ENCODE measurements at places on chromosomes 7 and 10. TPM values are rescaled to one million over a fixed set of nuclear protein-coding genes. Genes with fewer than 3 reads are reported as not detected.

The VWA2 gene
- total RNA-seq, result not detected

The RSU1 gene
- total RNA-seq, result 80.0 TPM

The SNX10 gene
- total RNA-seq, result 21.3 TPM

The HOXA7 gene
- total RNA-seq, result not detected

The ZMIZ1 gene
- 36.5 TPM for total RNA-seq

The EVX1 gene
- not detected for total RNA-seq

The SLC25A28 gene
- total RNA-seq, result 73.0 TPM

The AS3MT gene
- not detected for total RNA-seq

The TFAM gene
- 33.8 TPM for total RNA-seq

The PEX1 gene
- 22.8 TPM for total RNA-seq

The PLEKHS1 gene
- total RNA-seq, result 0.14 TPM

The AKR1E2 gene
- total RNA-seq, result 0.56 TPM

The ASB10 gene
- not detected for total RNA-seq

The TAS2R5 gene
- total RNA-seq, result 1.3 TPM

The TACC2 gene
- total RNA-seq, result not detected

The ANXA8 gene
- not detected for total RNA-seq

The DYDC2 gene
- total RNA-seq, result not detected

The SGPL1 gene
- total RNA-seq, result 48.4 TPM

The DNAJC12 gene
- not detected for total RNA-seq

The CYP2C19 gene
- not detected for total RNA-seq

The FAM237B gene
- not detected for total RNA-seq

The ASL gene
- total RNA-seq, result 69.9 TPM

The EBF3 gene
- total RNA-seq, result not detected

The CADPS2 gene
- total RNA-seq, result not detected

The EPHA1 gene
- 1.0 TPM for total RNA-seq

The ANKRD61 gene
- total RNA-seq, result not detected

The TLX1 gene
- total RNA-seq, result not detected

The GIMAP7 gene
- 100 TPM for total RNA-seq

The CLCN1 gene
- total RNA-seq, result 0.16 TPM

The FAM24B gene
- total RNA-seq, result 12.6 TPM

The VAX1 gene
- total RNA-seq, result not detected

The GRM3 gene
- total RNA-seq, result not detected

The PRKG1 gene
- 0.23 TPM for total RNA-seq

The SPACDR gene
- 3.9 TPM for total RNA-seq

The OR9A2 gene
- total RNA-seq, result not detected

The NEUROD6 gene
- not detected for total RNA-seq

The VWDE gene
- not detected for total RNA-seq

The DLG5 gene
- 52.8 TPM for total RNA-seq

The HEPACAM2 gene
- not detected for total RNA-seq

The SLC26A5 gene
- total RNA-seq, result not detected

The GSDME gene
- total RNA-seq, result 0.31 TPM

The COMMD3 gene
- 48.3 TPM for total RNA-seq

The SMO gene
- total RNA-seq, result 0.09 TPM

The KAZALD1 gene
- not detected for total RNA-seq

The UNCX gene
- total RNA-seq, result not detected

The SOSTDC1 gene
- total RNA-seq, result not detected
